Stimulated activated CD8-positive, alpha-beta memory T cell treated with anti-CD3 and anti-CD28 coated beads, Interleukin-15, amount 100 ng/mL, for 48 hours (primary cell): ENCODE measurements at places on chromosomes 5 and 9.

DNA sequence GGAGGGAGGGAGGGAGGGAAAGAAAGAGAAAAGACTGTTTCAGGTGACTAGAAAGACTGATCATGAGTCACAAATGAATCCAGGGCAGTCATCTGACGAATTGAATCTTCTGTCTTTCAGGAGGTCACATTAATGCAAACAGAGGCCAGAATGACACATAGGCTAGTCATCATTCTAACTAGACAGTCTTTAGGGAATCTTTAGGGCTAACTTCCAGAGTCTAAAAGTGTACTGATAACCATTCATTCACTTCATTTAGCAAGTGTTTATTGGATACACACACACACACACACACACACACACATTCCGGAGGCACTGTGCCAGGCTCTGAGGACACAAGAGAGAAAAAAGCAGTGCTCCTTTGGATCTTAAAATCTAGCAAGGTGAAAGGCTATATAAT lies 156.7 kb downstream of the EBF1 start:
- DNase-seq, result no peak

DNA sequence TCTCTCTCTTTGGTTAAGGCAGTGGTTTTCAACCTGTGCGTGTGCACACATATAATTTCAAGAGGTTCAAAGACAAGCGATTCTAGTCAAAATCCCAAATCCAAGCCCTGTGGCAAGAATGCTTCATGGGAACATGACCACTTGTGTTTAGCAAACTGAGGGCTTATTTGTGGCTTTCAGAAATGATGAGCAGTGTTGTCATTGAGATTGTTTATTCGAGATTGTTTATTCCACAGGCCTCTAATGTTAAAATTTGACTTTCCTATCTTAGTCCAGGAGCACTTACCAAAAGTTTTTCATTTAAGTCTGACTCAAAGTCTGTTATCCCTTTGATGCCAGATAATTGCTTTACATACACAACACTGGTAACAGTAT lies 111.1 kb upstream of the ELL2 start:
- DNase-seq, result no peak

- DNase-seq, result no peak
These were observed 18.7 kb downstream of the HK3 start for GRCh38 chr5:176880366-176881020.

GRCh38 chr5:41869151-41869723 lies 988 bp downstream of the OXCT1 start:
- no peak for DNase-seq

DNA sequence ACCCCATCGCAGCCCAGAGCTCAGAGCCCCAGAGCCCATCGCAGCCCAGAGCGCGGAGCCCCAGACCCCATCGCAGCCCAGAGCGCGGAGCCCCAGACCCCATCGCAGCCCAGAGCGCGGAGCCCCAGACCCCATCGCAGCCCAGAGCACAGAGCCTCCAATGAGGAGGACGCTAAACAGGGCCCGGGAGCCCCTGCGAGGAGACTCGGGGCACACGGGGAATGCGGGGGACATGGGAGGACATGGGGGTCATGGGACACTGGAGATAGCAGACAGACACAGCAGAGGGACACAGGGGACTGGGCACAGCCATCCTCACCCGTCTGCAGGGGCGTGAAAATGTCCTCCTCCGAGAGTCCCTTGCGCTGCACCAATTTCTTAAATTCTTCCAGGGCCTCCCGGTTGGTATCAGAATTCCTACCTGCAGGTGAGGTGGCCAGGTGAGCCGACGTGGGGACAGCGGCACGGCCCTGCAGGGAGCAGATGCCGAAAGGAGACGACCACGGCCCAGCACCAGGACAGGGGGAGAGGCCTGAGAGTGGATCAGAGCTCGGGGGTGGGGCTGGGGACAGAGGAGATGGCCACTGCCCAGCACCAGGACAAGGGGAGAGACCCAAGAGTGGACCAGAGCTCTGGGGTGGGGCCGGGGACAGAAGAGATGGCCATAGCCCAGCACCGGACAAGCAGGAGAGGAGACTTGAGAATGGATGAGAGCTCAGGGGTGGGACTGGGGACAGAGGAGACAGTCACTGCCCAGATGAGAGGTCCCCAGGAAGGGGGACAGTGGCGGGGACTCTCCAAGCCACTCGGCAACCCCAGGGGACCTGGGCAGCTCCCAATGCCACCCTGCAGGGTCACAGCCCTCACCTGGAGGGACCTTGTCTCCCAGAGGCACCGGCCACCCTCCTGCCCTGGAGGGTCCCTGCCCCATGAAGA lies 2.8 kb downstream of the OBP2B start:
- DNase-seq, result no peak

DNA sequence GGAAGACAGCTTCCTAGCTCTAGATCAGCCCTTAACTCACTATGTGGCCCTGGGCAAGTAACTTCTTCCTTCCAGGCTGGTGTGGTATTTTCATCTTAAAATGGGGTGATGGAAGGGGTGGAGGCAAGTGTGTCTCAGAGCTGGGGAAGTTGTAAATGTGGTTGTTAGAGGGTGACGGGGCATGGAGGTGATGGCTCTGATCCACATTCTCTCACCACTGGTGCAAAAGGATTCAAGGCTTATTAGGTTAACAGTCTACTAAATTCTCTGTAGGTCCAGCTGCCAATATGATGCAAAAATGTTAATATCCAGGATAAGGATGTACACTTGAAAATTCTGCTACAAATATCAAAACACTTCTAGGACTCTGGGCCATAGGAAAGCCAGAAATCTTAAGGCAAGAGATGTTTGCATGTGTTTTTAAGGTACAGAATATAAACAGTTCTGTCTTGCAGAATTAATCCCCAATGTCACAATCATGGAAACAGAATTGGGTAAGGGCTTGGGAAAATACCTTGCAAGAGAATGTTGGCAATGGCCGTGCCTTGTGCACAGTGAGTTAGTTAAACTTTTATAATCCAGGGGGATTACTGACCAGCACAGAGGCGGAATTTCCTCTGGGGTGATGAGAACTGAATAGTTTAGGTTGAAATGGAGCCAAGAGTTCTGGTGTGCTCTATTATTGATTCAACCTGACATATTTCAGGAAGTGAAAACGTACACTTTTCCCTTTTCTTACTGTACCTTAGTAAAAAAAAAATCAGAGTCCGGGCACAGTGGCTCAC lies 19.8 kb downstream of the TNFSF15 start:
- DNase-seq, result no peak

GRCh38 chr5:77874691-77875090 lies 98.6 kb upstream of the TBCA start:
- no peak for DNase-seq

GRCh38 chr9:100357501-100357900 lies 4.8 kb upstream of the TEX10 start:
- DNase-seq, result no peak

- no peak for DNase-seq
These were observed 64.9 kb upstream of the MVB12B start for GRCh38 chr9:126261584-126262356.

- DNase-seq, result peak; percentile 60
These were observed 835 bp downstream of the MCIDAS start for GRCh38 chr5:55226027-55226933.

DNA sequence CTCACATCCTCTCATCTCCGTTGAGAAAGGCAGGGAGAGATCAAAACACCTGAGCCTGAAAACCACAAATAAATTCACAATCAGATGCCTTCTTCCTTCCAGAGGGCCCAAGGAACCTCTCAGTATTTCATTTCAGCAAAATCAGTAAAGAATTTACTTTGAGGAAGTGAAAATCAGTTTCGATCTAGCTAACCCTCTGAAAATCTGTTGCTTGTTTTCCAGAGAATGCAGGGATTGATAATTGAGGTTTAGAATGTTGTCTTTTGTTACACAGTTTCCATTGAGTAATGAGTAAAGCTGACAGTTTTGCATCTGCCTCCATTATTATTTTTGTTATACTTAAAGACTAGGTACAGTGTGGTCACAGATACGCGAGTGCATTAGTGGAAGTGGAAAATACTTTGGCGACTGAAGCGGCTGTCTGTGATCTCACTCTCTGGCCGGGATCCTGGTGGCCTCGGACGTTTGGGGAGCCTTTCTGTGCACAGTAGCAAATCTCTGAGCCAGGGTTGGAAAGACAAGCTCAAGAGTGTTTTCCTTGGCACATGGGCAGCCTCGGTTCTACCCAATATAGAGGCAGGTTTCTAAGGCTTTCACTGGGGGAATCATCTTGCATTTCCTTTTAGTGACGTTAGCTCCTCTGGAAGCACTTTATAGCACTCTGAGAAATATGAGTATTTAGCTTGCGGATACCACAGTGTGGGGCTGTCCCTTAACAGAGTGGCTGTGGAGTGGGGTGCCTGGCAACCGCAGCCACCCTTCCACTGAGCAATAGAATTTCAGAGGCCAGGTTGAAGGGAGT lies 32.2 kb upstream of the ANGPTL2 start:
- no peak for DNase-seq

GRCh38 chr9:129069862-129070641 lies 10.9 kb upstream of the DOLPP1 start:
- DNase-seq, result no peak

GRCh38 chr5:7394889-7395431 lies 978 bp upstream of the ADCY2 start:
- DNase-seq, result no peak

DNA sequence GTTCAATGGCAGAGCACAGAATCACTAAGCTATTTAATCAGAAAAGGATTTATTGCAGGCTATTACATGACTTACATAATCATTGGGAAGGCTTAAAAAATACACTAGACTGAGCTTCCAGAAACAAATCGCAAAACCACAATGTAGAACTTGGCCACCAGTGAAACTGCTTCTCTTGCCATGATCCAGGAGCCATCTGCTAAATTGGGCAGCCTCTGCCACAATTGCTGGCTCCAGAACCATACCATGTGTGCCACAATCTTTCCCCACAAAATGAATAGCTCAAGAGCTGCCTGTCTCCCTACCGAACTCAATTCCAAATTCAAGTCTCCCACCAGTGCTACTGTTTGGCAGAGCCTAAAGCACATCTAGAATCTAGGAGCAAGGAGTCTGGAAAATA lies 9.8 kb upstream of the ERAP1 start:
- no peak for DNase-seq

DNA sequence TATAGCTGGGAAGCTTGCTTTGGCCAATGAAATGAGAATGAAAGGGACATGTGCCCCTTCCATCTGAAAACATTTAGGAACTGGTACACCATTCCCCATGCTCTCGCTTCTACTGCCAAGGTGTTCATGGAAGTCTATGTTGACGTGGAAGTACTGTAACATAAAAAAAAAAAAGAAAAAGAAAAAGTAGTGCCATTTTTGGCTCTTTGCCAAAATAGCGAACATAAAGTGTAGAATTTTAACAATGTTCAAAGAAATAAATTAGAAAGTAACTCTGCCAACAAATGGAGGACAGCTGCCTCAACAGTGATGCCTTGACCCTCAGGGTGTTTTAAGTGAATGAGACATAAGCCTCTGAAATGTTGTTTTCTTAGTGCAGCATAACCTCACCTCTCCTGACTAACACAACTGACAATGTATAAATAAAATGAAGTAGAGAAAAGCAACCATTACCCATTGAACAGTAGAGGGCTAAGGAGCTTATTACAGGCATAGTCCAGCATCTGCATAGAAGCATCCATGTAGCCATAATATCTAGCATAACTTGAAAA lies 536.6 kb downstream of the DTWD2 start:
- no peak for DNase-seq

DNA sequence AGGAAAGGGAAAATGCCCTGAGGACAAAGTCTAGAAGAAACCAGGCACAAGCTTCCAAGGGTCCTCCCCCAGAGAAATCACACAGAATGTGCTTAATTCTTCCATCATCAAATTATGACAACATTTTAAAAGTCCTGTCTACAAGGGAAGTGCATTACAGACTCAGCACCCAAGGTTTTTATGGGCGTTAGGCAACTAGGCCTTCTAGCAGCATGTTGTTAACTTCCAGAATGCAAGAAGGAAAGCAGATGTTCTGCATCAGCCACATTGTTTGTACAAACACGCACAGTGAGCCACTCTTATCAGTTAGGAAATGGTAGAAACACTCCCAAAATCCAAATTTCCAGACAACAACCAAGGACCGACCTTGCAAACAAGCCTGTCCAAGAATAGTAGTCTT lies 26.5 kb downstream of the SMC5 start:
- DNase-seq, result no peak

DNA sequence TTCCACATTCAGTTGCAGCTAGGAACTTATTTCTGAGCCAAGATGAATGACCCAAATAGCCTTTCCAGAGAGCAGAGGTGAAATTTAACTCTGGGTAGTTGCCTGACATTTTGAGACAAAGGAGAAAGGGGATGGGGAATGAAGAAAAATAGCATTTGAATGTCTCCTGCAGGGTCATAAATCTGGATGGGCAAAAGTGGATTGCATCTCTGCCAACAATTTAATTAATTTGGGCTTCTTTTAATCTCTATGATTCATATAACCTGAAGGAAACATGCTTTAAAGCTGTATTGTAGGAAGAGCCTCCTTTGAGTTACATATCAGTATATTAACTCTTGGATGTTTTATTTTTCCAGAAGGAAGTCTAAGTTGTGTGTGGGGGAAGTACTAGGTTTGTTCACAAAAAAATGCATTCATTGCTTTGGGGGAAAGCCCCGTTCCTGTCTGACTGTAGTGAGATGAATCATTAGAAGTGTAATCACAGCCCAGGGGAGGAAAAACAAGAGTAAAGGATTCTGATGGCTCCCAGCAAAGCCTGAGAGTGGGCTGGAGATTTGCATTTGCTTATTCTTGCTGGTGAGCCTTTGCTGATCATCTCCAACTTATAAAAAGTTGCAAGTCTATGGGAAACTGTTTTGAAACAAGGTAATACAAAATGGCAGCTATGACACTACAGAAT lies 133.0 kb upstream of the IQGAP2 start:
- peak; percentile 12 for DNase-seq
